ENCODE measurements at places on chromosomes 2 and 18. TPM values are rescaled to one million over a fixed set of nuclear protein-coding genes. Genes with fewer than 3 reads are reported as not detected.

FANCL gene
- total RNA-seq: 23.8 TPM

LYG2 gene
- not detected for total RNA-seq

PHLPP1 gene
- 8.4 TPM for total RNA-seq

C2orf15 gene
- 0.51 TPM for total RNA-seq

TNFRSF11A gene
- 7.1 TPM for total RNA-seq

GPAT2 gene
- 0.02 TPM for total RNA-seq

IGFBP5 gene
- 0.16 TPM for total RNA-seq

ANKRD62 gene
- not detected for total RNA-seq

RAMP1 gene
- not detected for total RNA-seq

SLC19A3 gene
- 2.3 TPM for total RNA-seq

IL1RL1 gene
- total RNA-seq: 1.2 TPM

TTL gene
- total RNA-seq: 36.2 TPM

CELF4 gene
- total RNA-seq: not detected

NTSR2 gene
- 0.08 TPM for total RNA-seq

PPM1G gene
- 158 TPM for total RNA-seq

CD207 gene
- total RNA-seq: not detected

ADAM23 gene
- 10.0 TPM for total RNA-seq

CNTNAP5 gene
- not detected for total RNA-seq

SKA1 gene
- total RNA-seq: 11.3 TPM

HOXD13 gene
- total RNA-seq: 0.18 TPM

STON1 gene
- total RNA-seq: 0.39 TPM

CYP1B1 gene
- 4.5 TPM for total RNA-seq

LCT gene
- total RNA-seq: 0.03 TPM

CYTIP gene
- total RNA-seq: 0.08 TPM

PSMA8 gene
- not detected for total RNA-seq

GMCL1 gene
- total RNA-seq: 10.0 TPM

NT5DC4 gene
- total RNA-seq: 0.94 TPM

KLHL30 gene
- 0.16 TPM for total RNA-seq

SLC66A2 gene
- 14.4 TPM for total RNA-seq

CNGA3 gene
- 0.02 TPM for total RNA-seq

UGT1A9 gene
- 3.6 TPM for total RNA-seq

DCDC2C gene
- 0.15 TPM for total RNA-seq

ASPRV1 gene
- total RNA-seq: 0.38 TPM

ST6GAL2 gene
- 13.1 TPM for total RNA-seq

GALNT5 gene
- total RNA-seq: 1.8 TPM

GPR45 gene
- not detected for total RNA-seq

SOWAHC gene
- 9.6 TPM for total RNA-seq
